ENCODE measurements at places on chromosomes 5 and 9.

DNA sequence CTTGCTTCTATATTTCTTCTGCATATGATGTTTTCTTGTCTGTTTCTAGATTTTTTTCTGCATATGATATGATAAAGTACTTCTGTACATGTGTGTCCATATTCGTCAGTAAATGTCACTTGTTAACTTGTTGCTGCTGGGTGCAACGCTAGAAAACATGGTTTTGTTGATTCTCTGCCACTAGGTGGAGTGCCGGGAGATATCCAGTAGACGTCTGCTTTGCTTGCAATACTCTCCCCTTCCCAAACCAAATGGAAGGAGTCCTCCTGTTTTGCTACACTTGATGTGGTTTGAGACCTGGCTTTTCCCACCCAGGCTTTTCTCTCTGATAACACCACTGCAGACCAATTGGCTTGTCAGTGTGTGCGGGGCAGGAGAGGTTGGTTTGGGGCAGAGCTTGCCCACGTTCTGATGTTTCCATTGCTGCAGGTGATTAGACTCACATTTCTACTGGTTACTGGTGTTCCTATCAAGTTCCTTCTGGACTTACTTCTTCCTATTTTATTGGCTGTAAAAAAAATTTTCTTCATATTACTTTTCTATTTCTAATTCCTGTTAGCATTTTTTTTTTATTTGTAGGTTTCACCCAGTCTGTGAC is 900.0 kb upstream of the CDH10 start:
- DNase-seq: peak; percentile 15

GRCh38 chr9:36150574-36151315 is 14.2 kb downstream of the GLIPR2 start:
- no peak for DNase-seq

GRCh38 chr5:171926311-171926710 is 80.1 kb downstream of the FBXW11 start:
- no peak for DNase-seq

- no peak for DNase-seq
Measured at GRCh38 chr5:158942217-158942616, 157.5 kb downstream of the EBF1 start.

- DNase-seq: no peak
Measured at GRCh38 chr9:129237164-129237611, 59.1 kb upstream of the IER5L start.

GRCh38 chr9:27247756-27248155 is 49.2 kb downstream of the EQTN start:
- DNase-seq: peak; percentile 22

DNA sequence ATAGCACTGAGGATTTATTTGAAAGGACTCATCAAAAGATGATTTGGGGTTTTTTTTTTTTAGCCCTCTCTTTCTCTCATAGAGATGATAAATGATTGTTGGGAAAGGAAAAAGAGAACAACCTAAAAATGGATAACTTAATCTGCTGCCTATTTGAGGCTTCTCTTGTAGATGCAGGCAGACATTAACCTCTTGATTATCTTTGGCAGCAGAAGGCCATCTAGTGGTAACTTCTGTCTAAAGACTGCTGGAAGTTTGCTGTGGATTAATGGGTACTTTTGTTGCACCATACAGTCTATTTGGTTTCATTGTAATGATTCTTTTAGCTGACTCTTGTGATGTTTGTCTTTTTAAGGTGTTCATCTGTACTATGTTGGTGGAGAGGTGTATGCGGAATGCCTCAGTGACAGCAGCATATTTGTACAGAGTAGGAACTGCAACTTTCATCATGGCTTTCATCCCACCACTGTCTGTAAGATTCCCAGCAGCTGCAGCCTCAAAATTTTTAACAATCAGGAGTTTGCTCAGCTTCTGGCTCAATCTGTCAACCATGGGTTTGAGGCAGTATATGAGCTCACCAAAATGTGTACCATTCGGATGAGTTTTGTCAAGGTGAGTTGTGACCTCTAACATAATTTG is 18.8 kb downstream of the SMIM32 start:
- peak; percentile 9 for DNase-seq

GRCh38 chr5:108238461-108238860 is 143.4 kb downstream of the FBXL17 start:
- DNase-seq: no peak

DNA sequence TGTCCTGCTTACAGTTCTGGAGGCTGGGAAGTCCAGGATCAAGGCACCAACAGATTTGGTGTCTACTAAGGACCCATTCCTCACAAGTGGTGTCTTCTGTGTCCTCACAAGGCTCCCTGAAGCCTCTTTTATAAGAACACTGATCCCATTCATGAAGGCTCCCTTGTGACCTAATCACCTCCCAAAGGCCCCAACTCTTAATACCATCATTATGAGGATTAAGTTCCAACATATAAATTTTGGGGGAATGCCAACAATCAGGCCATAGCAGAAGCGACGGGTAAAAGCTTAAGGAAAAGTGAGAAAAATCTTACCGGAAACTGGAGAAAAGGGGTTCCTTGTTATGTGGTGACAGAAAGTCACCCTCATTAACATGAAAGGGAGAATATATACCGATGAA is 11.2 kb downstream of the CTNNAL1 start:
- no peak for DNase-seq

GRCh38 chr9:111928359-111928720 is 31.7 kb downstream of the UGCG start:
- no peak for DNase-seq

DNA sequence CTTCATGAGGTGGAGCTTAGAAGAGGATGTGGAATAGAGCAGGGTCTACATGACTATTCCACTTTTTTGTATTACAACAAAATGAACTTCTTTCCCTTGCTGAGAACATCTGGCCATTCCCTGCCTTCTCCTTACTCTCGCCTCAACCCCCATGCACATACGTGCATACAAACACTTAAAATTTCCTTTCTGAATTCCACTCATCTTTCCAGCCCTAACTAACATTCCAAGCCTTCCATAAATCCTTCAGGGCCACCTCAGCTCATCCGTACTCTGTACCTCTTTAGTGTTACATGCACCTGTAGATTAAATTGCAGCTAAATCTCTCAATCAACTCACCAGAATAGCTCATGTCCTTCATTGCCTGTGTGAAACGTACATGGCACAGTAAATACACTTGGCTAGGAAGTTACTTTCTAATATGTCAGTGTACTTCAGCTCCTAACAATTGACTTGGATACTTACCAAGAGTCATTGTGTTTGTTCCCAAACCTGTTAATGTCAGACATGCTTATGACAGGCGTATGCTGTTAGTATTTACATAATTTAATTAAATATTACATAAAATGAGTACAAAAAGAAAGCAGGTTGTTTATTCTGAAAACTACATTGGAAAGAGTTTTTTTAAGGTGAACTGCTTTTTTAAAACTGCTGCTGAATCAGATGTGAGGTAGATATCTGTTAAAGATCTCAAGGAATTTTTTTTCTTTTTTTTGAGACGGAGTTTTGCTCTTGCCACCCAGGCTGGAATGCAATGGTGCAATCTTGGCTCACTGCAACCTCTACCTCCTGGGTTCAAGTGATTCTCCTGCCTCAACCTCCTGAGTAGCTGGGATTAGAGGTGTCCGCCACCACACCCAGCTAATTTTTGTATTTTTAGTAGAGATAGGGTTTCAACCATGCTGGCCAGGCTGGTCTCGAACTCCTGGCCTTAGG is 55.7 kb downstream of the GLIS3 start:
- DNase-seq: no peak

DNA sequence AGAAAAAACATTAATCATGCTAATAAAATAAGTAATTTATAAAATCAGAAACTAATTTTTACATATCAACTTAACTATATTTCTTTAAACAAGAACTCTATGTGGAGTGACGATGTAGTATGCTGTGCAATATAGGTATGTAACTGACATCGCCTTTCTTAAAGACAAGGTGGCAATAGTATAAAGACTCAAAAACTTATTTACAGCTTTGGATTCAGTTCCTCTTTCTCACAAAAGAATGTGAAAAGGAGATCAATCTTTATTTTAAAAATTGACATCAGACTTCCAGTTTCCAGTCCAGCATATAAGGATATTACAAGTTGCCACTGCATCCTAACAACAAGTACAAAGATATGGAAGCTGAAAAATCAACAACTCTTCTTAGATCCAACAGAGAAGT is 260.3 kb downstream of the TRIM36 start:
- DNase-seq: no peak

DNA sequence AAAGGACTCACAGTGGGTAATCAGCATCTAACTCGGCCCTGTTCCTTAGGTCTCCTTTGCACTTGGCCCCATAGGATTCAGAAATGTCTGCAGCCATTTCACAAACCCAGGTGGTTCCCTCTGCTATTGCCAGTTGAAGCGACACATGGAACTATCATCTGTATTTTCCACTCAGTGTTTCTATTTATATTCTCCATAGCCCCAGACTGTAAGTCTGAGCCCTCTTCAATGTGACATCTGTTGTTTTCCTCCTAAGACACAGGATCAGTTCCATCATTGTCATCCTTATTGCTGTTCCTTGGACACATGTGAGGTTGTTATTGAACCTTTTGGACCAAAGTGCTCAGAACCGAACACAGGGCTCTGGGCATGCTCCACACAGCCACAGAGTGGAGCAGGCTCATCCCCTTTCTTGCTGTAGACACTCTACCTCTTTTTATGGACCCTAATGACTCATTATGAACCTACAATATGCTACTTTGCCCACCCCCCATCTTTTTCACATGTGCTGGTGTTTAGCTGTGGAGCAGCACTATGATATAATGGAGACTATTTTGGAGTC is 36.4 kb downstream of the GARNL3 start:
- DNase-seq: no peak

DNA sequence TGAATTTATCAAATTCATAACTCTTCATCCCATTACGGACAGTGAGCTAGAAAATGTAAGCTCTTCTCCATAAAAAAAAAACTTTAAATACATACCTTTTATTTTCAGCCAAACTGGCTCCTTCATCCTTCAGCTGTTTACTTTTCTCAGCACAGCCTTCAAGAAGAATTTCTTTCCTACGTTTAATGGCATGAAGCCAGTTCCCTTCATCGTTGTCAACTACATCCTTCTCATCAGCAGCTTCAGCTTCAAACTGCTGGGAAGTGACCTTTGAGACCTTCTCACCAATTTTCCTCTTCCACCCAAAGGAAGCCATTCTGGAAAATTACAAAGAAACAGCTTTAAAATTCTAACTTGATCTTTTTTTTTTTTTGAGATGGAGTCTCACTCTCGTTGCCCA is 9.1 kb downstream of the TTC33 start:
- no peak for DNase-seq

- DNase-seq: no peak
Measured at GRCh38 chr5:168404365-168404764, 81.9 kb upstream of the RARS1 start.

DNA sequence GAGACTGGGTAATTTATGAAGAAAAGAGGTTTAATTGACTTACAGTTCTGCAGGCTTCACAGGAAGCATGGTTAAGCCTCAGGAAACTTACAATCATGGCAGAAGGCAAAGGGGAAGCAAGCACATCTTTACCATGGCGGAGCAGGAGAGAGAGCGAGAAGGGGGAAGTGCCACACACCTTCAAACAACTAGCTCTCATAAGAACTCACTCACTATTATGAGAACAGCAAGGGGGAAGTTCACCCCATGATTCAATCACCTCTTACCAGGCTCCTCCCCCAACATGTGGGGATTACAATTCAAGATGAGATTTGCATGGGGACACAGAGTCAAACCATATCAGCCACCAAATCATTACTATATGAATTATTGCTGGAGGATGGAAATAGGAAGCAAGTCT is 30.3 kb upstream of the STX17 start:
- no peak for DNase-seq

- peak; percentile 94 for DNase-seq
Measured at GRCh38 chr5:16465544-16466432, at the start of gene ZNF622. Gene ZNF622 (minus strand): TSS chr5:16465800. CDS start chr5:16465665, 135 bp downstream.

DNA sequence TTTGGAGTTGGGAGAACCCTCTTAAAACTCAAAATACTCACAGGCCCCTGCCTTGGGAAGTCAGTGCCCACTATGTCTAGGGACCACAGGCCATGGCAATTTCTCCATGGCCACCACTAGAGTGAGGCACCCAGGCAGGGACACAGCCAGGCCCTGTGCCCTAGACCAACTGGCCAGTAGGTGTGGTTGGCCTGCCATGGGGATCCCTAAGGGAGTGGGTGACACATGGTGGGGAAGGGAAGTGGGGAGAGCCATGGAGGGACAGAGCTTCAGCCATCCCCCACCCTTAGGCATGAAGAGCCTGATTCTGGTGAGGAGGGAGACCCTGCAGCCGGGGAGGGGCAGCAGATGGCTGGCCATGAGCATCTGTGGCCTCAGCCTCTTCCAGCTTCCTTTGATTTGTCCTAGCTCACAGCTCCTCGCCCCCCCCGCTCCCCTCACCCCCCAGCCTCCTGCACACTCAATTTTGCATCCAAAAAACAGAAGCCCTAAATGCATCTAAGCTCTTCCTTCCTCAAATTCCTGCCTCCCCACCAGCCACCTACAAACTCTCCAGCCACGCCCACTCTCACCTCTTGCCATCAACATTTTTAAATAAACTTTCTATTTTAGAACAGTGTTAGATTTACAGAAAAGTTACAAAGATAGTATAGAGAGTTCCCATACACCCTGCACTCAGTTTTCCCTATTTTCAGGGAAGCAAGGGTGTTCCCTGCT is 1.6 kb upstream of the DBN1 start:
- no peak for DNase-seq

DNA sequence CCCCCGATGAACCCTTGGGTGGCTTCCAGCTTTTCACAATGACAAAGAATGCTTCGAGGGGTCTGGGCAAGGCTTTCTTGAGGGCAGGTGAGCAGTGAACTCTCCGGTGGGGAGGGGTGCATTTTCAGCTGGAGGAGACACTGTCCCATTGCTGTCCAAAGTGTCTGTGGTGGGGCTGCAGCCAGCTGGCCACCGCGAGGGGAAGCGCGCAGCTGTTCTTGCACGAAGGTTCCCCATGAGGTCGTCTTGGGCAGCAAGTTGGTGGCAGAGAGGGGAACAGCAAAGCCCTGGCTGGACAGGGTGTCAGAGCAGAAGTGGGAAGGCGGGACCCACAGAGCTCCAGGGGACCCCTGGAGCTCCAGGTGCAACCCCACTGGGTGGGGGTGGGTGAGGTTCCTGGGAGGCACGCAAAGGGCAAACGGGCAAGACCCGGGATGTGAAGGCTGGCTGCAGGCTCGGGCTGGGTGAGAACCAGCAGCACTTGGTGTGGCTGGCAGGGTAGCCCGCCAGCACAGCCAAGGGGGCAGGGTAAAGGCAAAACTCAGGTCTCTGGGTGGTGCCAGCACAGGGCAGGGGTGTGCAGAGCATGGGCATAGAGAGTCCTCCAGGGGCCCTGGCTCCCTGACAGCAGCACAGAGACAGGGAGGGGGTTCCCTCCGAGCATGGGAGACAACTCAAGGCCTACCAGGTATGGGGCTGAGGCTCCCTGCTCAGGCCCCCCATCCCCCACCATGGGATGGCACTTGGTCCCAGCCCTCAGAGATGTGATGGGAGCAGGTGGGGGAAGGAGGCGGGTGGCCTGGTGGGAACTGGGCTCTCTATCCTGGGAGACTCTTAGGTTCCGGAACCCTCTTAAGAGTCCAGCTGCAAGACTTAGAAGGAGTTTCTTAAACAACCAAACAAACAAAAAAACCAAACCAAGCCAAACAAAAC is 26.6 kb downstream of the TSPAN17 start:
- DNase-seq: no peak
